Stimulated activated CD4-positive, alpha-beta T cell treated with anti-CD3 and anti-CD28 coated beads, TNF-alpha, amount 100 ng/mL, for 24 hours (primary cell): ENCODE measurements at places on chromosomes 3 and 15.

- DNase-seq, result no peak
These were observed 134.5 kb downstream of the TBC1D5 start for GRCh38 chr3:17607905-17608304.

GRCh38 chr3:116166121-116166520, 279.2 kb downstream of the LSAMP start:
- no peak for DNase-seq

GRCh38 chr15:41585127-41586047, 26.4 kb downstream of the TYRO3 start:
- no peak for DNase-seq

- no peak for DNase-seq
These were observed 227.7 kb upstream of the TPRG1 start for GRCh38 chr3:188944108-188944507.

GRCh38 chr3:42713747-42714146, 11.1 kb upstream of the HHATL start:
- no peak for DNase-seq

DNA sequence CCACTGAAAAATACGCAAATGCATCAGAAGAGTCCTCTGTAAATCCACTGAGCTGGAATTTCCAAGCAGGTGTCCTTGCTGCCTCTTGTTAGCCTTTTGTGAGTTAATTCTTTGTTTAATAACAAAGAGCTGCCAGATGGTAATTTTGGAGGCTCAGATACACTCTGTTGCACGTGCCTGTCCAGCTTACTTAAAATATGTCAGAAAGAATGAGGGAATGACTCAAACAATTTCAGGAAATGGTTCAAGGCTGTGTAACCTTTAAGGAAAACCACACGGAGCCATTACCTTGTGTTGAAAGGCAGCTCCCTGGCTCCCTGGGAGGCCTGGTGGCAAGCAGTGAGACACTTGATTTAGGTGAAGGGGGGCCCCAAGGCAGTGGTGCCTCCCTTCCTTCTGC, 302.2 kb upstream of the CTDSPL start:
- DNase-seq, result no peak

- no peak for DNase-seq
These were observed 189.2 kb downstream of the RSL24D1 start for GRCh38 chr15:55007561-55007960.

DNA sequence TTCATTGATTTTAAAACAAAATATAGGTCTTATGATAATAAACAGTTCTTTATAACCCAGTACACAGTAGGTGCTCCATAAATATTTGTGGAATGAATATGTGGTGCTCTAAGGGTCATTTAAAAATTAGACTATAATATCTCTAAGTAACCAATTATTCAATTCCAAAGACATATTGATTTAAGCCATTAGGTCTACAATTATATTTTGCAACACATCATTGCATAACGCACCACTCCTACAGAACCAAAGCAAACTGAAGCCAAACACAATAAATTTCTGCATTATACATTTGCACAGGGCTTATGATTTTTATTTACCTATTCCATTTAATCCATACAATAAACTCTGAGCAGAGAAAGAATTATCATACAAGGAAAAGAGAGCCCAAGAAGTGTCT, 104.3 kb downstream of the ABI3BP start:
- no peak for DNase-seq

DNA sequence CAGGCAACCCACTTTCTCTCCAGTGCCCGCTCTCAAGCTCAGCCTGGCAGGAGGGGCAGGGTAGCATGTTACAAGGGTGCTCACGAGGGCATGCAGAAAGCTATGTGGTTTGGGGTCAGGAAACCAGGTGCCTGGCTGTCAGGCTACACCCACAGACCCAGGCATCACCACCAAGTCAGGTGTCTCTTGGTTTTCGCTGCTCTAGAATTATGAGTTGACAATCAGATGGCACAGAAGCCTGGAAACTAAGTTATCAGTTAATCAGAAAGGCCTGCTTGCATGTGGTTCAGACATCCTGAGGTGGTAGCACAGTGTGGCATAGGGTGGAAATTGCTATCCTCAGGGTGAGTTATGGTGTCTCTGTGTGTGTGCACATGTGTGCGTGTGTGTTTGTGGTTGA, 16.2 kb upstream of the CCR9 start:
- no peak for DNase-seq

DNA sequence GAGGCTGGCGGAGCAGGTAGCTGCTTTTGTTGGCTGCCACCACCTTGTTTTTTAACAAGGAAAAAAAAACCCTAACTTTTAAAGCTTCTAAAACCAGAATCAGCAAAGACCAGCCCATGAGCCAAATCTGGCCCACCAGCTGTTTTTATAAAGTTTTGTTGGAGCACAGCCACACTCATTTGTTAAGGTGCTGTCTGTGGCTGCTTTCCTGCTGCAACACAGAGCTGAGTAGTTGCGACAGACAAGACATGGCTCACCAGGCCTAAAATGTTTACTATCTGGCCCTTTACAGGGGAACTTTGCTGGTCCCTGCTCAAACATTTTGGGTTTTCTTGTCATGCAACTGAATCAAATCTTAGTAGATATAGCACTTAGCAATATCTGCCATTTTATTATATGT, 18.9 kb downstream of the EFCAB12 start:
- DNase-seq, result no peak
